ENCODE measurements at places on chromosomes 11 and 22.

- no peak for DNase-seq
These were observed 1033.7 kb upstream of the CCDC90B start for GRCh38 chr11:84319863-84320262.

- DNase-seq = no peak
These were observed 4.8 kb upstream of the CHRDL2 start for GRCh38 chr11:74736031-74736430.

- no peak for DNase-seq
These were observed at the start of gene OR51A7 for GRCh38 chr11:4903484-4903883. Gene OR51A7 (plus strand): TSS chr11:4903783. CDS start chr11:4907370, 3,587 bp downstream.

DNA sequence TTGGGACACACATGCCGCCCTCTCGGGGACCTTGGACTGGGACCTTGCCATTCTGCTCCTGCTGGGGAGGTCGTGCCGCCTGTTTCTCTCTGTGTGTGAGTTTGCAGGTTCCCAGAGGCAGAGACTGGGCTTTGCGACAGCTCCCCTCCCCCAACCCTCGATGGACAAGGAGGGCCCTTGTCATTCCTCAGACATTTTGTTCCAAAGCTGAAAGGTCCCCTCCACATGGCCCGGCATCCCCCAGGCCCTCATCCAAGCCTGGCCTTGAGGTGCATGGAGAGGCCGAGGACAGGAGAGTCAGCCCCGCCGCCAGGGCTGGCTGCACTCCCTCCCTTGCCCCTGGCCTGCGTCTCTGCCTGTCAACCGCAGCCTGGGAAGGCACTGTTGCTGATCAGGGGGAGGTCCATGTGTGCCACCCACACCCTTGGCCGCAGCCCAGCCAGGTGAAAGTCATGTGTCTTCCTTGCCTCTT is 25.6 kb downstream of the FADS2 start:
- DNase-seq = no peak

GRCh38 chr11:70744396-70745185 is 346.3 kb downstream of the CTTN start:
- DNase-seq = no peak

- peak; percentile 62 for DNase-seq
These were observed 14.3 kb downstream of the BIRC2 start for GRCh38 chr11:102361086-102362031.

DNA sequence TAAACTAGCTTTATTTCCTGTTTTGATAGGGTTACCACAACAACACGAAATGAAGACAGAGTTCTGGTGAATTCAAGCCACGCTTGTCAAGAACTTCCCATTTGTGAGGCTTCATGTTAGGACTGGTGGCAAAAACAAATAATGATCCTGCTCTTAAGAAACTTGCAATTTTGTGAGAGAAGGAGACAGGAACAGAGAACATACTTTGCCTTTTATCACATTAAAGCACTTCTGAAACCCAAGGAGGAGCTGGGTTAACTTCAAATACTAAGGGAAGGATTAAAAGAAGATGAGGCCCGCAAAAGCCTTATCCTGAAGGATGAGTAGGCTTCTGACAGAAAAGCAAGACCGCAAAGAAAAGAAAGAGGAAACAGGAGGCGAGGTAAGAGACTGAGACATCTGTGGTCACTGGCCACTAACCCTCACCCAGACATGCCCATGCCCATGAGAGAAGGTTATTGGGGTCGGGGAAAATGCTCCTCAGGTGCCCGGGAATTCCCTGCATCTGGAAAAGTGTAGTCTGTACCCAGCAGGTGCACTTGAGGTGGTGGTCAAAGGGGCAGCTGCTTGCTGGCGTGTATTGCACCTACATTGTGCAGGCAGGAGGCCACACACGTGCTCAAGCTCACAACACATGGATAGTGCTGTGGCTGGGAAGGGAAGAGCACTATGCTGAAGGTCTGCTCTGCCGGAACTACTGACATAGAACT is 50.5 kb downstream of the MAPK1 start:
- DNase-seq = peak; percentile 73

DNA sequence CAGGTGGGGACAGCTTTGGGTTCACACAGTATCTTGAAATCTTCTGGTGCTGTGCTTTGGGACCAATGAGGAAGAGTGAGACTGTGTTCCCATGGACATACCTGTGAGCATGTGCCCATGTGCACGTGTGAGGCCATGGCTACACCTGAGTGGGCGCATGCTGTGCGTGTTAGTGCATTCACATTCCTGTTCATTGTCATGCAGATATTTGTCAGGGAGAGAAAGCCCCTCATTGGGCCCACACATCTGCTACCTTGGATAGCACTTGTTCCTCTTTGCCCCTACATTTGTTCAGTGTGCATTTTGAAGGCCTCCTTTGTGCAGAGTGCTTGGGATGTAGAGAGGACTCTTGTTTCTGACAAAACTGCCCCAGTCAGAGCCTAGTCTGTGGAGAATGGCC is 154.3 kb upstream of the E2F8 start:
- no peak for DNase-seq

DNA sequence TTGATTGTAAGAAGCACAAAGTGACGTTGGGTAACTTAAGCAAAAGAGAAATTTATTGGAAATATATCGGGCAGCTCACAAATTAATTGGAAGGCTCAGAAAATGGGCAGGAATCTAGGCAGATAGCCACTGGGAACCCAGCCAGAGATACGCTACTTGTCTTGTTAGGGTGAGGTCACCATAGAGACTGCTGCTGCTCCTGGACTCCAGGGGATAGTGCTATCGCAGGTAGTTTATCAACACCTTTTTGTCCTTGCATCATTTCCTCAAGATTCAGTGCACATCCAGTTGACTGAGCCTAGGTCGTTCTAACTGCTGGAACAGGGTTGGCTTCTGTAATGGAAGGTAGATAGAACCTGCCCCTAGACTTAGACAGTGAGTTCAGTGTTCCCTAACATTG is 19.6 kb downstream of the AMOTL1 start:
- DNase-seq = no peak

GRCh38 chr11:83159902-83160865 is 3.3 kb downstream of the PCF11 start:
- peak; percentile 16 for DNase-seq

DNA sequence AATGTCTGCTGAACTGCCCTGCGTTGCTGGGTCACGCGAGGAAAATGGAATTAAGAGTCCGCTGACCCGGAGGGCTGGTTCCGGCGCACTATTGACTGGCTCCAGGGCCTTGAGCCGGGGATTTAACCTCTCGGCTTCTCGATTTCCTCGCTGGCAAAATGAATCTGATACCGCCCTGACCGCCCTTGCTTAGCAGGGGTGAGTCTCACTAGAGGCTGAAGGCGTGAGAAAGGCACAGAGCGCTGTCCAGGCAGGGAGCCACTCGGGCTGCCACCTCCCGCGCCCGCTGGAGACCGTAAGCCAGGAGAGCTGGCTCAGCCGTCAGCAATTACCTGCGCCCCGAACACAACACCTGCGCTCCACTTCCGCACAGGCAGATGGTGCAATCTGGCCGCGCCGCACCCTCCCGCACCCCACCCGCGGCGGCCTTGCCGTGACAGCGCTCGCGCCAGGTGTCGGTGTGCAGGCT is 65.6 kb downstream of the BUD13 start:
- no peak for DNase-seq

DNA sequence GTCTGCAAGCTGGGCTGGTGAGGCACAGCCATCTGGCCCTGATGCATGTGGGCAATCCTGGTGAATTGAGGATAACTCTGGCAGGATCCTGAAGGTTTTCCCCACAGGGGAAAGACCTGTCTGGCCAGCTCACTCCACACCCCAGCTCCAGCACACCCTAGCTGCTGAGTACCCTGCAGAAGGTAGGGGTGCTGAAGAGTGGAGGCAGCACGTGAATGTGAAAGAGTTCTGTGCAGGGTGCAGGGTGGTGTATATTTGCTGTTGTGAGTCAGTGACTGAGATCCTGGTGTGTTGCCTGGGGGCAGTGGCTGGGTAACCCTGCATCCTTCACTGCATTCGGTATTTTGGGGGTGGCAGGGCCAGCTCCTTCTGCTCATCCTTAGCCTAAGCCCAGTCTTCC is 22.4 kb downstream of the DGAT2 start:
- DNase-seq = no peak

- no peak for DNase-seq
These were observed 72.8 kb downstream of the TP53I11 start for GRCh38 chr11:44877571-44878497.

GRCh38 chr11:60717956-60718355 is 6.6 kb upstream of the MS4A18 start:
- peak; percentile 1 for DNase-seq

- DNase-seq = no peak
These were observed 34.4 kb upstream of the CD5 start for GRCh38 chr11:61067782-61068446.

DNA sequence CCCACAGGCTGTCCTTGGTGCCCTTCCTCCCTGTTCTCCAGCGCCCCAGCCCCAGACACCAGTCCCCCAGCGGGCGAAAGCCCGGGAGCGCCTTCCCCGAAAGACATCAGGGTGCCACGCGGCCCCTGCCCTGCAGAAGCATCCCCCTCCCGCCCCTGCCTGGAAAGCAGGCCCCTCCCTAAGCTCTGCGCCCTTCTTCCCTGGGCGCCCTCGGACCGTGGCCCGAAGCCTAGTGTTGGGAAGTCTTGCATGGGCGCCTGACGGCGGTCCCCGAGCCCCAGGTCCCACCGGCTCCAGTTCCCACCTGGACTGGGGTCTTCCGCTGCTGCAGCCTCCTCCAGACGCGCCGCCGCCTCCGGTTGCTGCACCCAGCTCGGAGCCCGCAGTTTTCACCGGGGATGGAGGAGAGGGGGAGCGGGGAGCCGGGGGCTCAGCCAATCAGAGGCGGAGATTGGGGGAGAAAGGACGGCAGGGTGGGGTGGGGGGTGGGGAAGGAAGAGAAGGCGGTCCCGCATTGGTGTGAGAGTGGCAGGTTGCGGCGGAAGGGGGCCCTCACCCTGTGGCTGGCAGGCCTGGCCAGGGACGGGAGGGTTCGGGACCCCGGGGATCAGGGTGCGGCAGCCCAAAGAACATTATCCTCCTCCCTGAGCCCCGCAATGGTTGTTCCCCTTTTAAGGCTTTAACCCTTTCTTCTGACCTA is at the start of gene THY1:
Gene THY1, minus strand, starts transcription at position 364 of the 700 bp plus-strand sequence. CDS start 2,267 bp downstream, outside the sequence.
- no peak for DNase-seq

DNA sequence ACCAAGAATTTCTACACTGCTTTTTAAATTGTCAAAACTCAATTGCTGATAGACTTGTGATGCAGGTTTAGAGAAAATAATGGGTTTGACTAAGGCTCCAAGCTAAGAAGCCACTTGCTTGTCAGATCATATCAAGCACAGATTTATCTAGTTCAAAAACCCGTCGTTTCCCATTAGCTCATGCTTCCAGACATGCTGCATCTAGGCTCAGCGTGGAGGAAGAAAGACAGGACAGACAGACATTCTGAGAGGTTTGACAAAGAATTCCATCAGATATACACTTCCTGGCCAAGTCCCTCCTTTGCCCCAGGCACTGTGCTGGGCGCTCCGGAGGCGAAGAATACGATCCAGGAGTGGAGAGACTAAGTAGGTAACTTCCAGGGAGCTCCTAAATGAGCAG is 76.8 kb downstream of the KCNC1 start:
- DNase-seq = no peak

- DNase-seq = no peak
These were observed 9.6 kb downstream of the SERPINH1 start for GRCh38 chr11:75571625-75572024.

GRCh38 chr11:63737718-63738117 is 30.9 kb downstream of the ZFTA start:
- no peak for DNase-seq

DNA sequence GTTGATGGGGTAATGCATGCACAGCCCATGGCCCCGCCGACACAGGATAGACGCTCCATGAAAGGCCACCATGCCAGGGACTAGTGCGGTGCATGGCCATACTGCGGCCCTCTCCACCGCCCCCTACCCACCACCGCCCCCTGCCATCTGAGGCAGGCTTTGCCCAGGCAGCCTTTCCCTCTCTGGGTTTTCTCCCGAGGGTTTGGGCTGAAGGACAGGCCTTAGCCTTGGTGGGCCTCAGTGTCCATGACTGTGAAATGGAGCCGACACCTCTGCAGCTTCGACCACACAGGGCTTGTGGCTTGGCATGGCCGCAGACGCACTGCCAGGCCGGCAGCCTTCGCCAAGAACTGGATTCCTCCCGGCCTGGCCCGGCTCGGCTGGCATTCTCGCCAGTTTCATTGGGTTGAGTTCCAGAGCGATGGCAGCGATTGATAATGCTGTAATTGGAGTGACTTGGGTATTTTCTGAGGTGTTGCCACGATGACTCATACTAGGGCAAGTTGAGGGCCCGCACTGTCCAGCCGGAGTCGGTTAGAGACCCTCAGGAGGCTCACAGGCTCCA is 111.3 kb downstream of the WNT7B start:
- no peak for DNase-seq

GRCh38 chr22:19693581-19693980 is 20.7 kb upstream of the SEPTIN5 start:
- DNase-seq = no peak

GRCh38 chr11:66002648-66003225 is 434 bp downstream of the BANF1 start:
- no peak for DNase-seq

- DNase-seq = no peak
These were observed 54.6 kb upstream of the OR5P2 start for GRCh38 chr11:7851391-7851790.

DNA sequence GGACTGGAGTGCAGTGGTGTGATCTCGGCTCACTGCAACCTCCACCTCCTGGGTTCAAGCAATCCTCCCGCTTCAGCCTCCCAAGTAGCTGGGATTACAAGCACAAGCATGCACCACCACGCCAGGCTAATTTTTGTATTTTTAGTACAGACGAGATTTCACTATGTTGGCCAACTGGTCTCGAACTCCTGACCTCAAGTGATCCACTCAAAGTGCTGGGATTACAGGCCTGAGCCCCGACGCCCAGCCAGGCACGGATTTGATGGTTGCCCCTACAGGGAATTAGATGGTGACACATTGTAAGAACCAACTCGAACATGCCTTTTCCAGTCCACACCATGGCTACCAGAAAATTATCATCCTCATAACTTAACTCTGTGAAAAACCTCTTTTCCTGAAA is 26.8 kb upstream of the RTL6 start:
- no peak for DNase-seq

GRCh38 chr22:30984317-30984716 is 15.3 kb downstream of the TUG1 start:
- no peak for DNase-seq

- DNase-seq = no peak
These were observed 483.3 kb downstream of the TBC1D22A start for GRCh38 chr22:47245786-47246185.

- DNase-seq = no peak
These were observed 31.6 kb upstream of the MYH9 start for GRCh38 chr22:36419177-36419911.

DNA sequence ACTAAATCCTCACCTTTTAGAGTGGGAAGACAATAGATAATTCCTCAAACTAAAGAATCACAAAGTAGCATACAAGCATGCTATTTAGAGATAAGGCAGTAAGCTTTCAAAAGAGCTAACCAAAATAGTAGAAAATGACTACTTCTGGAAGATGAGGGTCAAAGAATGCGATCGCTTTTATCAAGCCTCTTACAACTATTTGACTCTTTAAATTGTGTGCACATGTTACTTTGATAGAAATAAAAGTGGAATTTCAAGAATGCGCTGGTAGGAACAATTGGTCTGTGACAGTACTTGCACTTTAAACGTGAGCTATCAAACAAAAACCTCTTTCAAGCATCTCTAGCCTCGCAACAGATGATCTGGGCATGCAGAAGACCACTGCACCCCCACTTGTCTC is 97.3 kb downstream of the COMMD9 start:
- no peak for DNase-seq

- DNase-seq = peak; percentile 81
These were observed 496 bp downstream of the TMEM9B start for GRCh38 chr11:8963569-8964323.
